ENCODE measurements at places on chromosomes 3 and 15. TPM values are rescaled to one million over a fixed set of nuclear protein-coding genes. Genes with fewer than 3 reads are reported as not detected.

The TNFAIP8L3 gene
- total RNA-seq = not detected

The SH3GL3 gene
- not detected for total RNA-seq

The ZNF660 gene
- 11.1 TPM for total RNA-seq

DNA sequence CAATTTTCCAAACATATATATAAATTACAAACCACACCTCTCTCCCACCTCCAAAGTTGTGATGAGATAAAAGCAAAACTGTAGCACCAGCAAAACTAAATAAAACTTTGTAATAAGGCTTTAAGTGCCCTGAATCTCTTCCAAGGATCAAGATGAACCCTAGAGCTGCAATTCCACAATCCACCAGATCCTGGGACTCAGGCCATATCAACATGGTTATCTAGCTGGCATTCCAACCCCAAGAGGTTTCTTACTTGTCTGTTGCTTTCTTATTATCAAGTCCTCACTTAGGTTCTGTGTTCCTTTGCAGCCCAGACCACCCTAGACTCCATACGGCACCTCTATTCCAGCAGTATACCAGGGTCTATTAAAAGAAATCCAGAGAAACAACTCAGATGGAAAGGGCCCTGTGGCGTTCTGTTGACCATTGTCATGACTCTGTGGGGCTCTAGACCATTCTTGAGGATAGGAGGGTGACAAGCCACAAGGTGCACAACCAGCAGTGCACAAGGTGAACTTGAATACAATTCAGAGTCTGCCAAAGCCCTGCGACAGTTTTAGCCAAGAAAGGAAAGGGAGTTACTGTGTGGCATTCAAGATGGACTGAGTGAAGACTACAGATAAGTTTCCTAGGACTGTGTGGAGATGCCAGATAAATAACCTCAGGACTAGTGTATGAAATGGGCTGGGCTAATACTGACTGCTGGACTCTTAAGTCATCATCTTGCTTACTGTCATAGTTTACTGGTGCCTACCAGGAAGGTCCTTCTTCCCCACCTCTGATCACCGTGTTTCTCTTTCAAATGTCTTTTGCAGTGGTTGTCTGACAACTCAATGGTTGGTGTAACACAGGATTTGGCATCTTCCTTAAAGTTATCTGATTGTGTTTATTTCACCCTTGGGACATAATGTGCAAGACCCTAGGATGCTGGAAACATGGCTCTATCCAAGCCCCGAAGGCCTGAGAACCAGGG is 27.2 kb downstream of the ACKR2 start:
- H3K27ac ChIP-seq = no peak overlapping the region
- H3K4me3 ChIP-seq = no peak overlapping the region
- no peaks in the 10 kb centered on the region for H3K27me3 ChIP-seq
- H3K36me3 ChIP-seq = no peaks in the 10 kb centered on the region
- DNase-seq = no peak
- H3K4me1 ChIP-seq = peaks cover 17% of the 10 kb centered on the region

DNA sequence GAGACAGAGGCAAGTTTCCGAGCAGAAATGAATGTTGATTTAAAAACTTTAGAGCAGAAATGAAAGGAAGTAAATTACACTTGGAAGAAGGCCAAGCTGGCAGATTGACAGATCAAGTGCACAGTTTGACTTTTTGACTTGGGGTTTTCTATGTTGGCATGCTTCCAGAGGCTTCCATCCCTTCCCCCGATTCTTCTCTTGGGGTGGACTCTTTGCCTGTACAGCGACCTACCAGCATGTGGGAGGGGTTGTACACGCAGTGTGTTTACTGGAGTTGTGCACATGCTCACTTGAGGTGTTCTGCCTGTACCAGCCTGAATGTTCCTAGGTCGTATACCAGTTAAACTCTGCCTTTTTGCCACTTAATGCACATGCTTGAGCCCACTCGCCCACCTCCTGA is 701.5 kb upstream of the GBE1 start:
- H3K4me1 ChIP-seq = no peaks in the 10 kb centered on the region
- DNase-seq = no peak
- H3K27ac ChIP-seq = no peak overlapping the region
- no peak overlapping the region for H3K4me3 ChIP-seq

DNA sequence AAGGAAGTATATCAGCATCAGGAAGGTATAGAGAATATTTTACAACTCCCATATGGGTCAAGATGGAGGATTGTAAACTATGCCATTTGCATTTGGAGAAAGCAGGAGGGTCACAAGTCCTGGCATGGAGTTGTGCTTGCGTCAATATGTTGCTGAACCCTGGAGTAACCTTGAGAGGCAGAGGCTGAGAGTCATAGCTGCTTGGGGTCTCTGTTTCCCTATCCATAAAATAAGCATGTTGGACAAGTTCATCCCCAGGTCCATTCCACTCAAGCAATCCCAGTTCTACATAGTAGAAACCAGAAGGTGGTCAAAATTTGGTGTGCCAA is 273.6 kb downstream of the MECOM start:
- no peak for DNase-seq
- no peaks in the 10 kb centered on the region for H3K27me3 ChIP-seq
- no peak overlapping the region for H3K4me3 ChIP-seq
- no peaks in the 10 kb centered on the region for H3K4me1 ChIP-seq

GRCh38 chr15:93645594-93645993 is 556.6 kb upstream of the RGMA start:
- H3K36me3 ChIP-seq = no peaks in the 10 kb centered on the region
- H3K4me3 ChIP-seq = no peak overlapping the region
- H3K4me1 ChIP-seq = no peaks in the 10 kb centered on the region
- no peak for DNase-seq

GRCh38 chr3:197350446-197350845 is 52.0 kb upstream of the DLG1 start:
- no peaks in the 10 kb centered on the region for H3K4me1 ChIP-seq
- no peaks in the 10 kb centered on the region for H3K36me3 ChIP-seq
- no peaks in the 10 kb centered on the region for H3K27me3 ChIP-seq
- no peak for DNase-seq

- no peak for DNase-seq
- no peaks in the 10 kb centered on the region for H3K27me3 ChIP-seq
- no peak overlapping the region for H3K4me3 ChIP-seq
- H3K36me3 ChIP-seq = no peaks in the 10 kb centered on the region
- no peaks in the 10 kb centered on the region for H3K4me1 ChIP-seq
Observed at GRCh38 chr15:76664411-76664810, 240.7 kb downstream of the SCAPER start.

All from Karpas-422 (cell line).